ENCODE measurements at places on chromosomes 16 and 17.

GRCh38 chr16:11067266-11067665, 122.9 kb downstream of the CLEC16A start:
- DNase-seq = no peak

- no peak for DNase-seq
Measured at GRCh38 chr17:29726715-29727252, 104.1 kb upstream of the CORO6 start.

GRCh38 chr16:20336955-20337354, 9.6 kb upstream of the GP2 start:
- no peak for DNase-seq

- peak; percentile 37 for DNase-seq
Measured at GRCh38 chr17:32777436-32777835, 99.5 kb downstream of the MYO1D start.

DNA sequence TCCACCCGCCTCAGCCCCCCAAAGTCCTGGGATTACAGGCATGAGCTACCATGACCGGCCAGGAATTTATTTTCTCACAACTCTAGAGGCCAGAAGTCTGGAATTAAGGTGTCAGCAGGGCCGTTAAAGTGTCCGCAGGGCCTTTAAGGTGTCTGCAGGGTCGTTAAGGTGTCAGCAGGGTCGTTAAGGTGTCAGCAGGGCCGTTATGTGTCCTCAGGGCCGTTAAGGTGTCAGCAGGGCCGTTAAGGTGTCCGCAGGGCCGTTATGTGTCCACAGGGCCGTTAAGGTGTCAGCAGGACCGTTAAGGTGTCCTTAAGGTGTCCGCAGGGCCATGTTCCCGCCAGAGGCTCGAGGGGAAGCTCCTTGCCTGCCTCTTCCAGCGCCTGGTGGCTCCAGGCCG, 125.2 kb downstream of the RAP1GAP2 start:
- no peak for DNase-seq
